ENCODE measurements at places on chromosomes 7 and 10.
A peak's percentile ranks its signal among the peaks of the same experiment; 100 is the strongest.

GRCh38 chr7:126700807-126701604, 551.7 kb downstream of the GRM8 start:
- DNase-seq, result peak; percentile 56

GRCh38 chr7:19114551-19114855, 2.9 kb downstream of the TWIST1 start:
- DNase-seq, result no peak

DNA sequence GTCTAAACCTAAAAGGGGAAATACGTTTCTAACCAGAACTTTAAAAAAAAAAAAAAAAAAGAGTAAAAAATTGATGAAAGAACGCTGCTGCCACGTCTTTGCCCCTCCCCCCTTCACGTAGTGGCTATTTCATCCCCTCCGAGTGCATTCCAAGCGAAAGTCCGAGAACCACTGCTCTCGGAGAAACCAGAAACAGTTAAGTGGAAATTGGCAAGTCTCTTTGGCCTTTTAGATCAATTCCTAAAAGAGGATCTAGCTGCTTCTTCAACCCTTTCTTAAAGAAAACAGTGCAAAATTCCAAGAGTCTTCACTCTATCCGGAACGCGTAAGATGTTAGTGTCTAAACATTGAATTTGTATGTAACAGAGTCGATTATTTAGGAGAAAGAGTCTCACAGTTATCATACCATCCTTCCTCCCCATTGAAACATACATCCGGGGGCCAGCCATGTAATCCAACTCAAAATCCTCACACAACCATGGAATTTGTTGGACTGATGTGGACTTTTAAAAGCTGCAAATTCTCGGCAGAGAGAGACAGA, 1.1 kb downstream of the P4HA1 start:
- DNase-seq, result no peak

DNA sequence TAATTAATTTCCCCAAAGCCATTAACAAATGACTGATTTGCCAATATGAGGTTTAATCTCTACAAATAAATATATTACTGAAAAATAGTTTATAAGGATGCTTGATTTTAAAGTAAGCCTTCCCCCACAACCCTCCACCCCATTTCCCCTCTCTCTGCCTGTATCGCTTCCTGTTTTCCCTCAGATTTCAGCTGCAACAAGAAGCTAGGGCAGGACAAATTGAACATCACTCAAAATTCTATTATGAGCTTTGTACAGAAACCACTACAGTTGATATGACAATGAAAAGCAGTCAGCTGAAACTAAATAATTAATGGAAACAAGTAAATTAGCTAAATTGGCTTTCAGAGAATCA, 109.0 kb upstream of the SP4 start:
- DNase-seq, result no peak

GRCh38 chr7:148291799-148292198, 298.8 kb upstream of the C7orf33 start:
- no peak for DNase-seq

DNA sequence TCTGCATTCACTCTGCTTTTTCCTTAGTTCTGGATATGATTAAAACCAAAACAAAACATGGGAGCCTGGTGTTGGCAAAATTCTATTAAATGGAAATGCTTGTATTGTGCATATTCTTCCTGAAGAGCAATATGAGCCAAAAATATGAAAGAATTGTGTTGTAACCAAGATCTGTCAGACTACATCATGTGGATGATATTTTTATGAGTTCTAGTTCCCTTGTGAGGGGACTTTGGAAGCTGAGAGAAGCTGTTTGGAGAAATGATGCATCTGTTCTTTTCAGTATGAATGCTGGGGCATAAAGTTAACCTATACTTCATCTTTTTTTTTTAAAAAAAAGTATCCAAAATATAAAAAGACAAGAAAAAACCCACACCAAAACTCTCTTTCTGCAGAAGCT, 782.7 kb downstream of the ANKRD7 start:
- DNase-seq, result no peak

- DNase-seq, result no peak
Measured at GRCh38 chr7:156892081-156892800, 742 bp downstream of the LMBR1 start.

- no peak for DNase-seq
Measured at GRCh38 chr7:7427363-7427762, 108.3 kb downstream of the COL28A1 start.

GRCh38 chr10:112307358-112308124, 24.3 kb downstream of the TECTB start:
- DNase-seq, result no peak

- DNase-seq, result no peak
Measured at GRCh38 chr10:86970162-86970981, 2.1 kb downstream of the ADIRF start.

DNA sequence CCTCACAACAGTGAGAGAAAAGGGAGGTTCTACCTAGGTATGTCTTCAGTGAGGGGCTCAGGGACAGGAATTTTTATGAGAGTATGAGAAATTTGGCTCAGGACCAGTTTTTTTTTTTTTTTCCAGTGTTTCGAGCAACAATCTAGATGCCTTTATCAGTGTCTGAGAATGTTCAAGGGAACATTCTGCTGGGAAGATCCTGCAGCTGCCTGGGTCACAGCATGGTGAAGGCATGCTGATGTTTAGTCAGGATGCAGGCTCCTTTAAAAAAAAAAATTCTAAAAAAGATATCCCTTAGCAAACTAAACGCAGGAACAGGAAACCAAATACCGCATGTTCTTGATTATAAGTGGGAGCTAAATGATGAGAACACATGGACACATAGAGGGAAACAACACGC, 31.0 kb downstream of the SBDS start:
- DNase-seq, result no peak

GRCh38 chr10:10819206-10819856, 198.3 kb upstream of the CELF2 start:
- no peak for DNase-seq

GRCh38 chr10:47340608-47341170, 7.5 kb upstream of the RBP3 start:
- DNase-seq, result no peak

GRCh38 chr10:91054325-91054724, 133.4 kb upstream of the ANKRD1 start:
- no peak for DNase-seq

- no peak for DNase-seq
Measured at GRCh38 chr10:79982861-79983260, 34.0 kb upstream of the SFTPD start.

- no peak for DNase-seq
Measured at GRCh38 chr10:120984221-120984620, 133.1 kb downstream of the WDR11 start.

All from SIG-M5 (cell line).